Heart right ventricle (tissue), 16 donors: ENCODE measurements at places on chromosomes 12 and 14. TPM values are rescaled to one million over a fixed set of nuclear protein-coding genes. Genes with fewer than 3 reads are reported as not detected.
A peak's percentile ranks its signal among the peaks of the same experiment; 100 is the strongest.

TAS2R9 gene
- not detected for polyA plus RNA-seq

DNA sequence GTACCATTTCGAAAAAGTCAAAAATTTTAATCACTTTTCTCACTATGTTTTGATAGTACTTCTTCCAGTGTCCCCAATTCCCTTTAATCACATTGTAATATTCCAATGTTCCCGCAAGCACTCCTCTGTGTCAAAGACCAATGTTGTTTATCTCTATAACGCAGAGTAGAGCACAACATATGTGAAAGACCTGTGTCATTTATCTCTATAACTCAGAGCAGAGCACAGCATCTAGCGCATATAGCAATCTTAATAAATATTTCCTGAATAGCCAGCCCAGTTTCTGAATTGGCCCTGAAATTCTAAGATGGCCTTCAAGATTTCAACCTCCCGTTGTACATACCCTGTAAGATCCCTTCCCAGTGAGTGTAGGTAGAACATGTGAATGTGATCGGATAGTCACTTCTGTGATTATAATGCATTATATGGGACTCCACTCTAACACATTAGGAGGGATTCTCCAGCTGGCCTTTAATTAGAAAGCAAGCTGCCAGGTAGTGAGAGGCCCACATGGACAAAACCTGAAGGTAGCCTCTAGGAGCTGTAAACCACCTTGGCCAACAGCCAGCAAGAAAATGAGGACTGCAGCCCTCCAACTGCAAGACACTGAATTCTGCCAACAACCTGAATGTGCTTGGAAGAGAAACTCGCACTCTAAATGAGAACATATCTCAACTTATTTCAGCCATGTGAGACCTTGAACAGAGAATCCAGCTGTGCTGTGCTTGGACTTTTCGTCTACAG, 238.8 kb upstream of the SYT10 start:
- DNase-seq: no peak

TAS2R8 gene
- not detected for polyA plus RNA-seq

MFAP5 gene
- 25.8 TPM for polyA plus RNA-seq

DNA sequence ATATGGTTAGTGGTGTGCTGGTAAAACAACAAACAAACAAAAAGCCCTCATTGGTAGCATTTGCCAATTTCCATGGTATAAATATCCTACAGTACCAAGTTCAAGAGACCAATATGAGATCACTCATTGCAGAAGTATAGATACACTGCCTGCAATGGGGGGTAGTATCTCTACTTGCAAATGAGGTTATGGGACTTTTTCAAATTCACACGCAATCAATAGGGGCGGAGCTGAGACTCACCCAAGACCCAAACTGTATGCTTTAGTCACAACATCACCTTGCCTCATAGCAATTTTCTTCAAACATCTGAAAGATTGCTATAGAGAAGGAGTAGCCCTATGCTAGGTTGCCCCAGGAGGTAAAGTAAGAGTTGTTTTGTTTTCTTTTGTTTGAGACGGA, 93.7 kb downstream of the VCPKMT start:
- DNase-seq: no peak

- DNase-seq: no peak
Observed at GRCh38 chr14:101599234-101599885, 38.1 kb downstream of the DIO3 start.

IFNG gene
- polyA plus RNA-seq: not detected

GRCh38 chr14:52473557-52473956, 78.7 kb downstream of the TXNDC16 start:
- no peak for DNase-seq

DNA sequence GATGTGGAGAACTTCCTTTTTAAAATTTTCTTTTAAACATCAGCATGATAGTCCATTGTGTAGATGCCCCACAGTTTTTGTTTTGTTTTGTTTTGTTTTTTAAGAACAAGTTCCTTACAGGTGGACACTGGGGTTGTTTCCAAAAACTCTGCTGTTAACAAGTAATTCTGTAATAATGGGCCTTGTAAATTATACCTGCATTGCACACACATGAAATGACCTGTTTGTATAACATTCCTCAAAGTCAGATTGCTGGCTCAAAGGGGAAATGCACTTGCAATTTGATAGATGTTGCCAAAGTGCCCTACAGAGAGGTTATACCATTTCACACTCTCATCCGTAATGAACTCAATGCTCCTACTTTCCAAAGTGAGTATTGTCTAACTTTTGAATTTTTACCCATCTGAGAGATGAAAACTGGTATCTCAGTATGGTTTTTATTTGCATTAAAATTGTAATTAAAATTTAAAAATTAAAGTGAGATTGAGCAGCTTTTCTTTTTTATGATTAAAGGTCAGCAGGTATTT, 89.2 kb downstream of the SPPL3 start:
- DNase-seq: no peak

CCDC60 gene
- polyA plus RNA-seq: not detected

DNA sequence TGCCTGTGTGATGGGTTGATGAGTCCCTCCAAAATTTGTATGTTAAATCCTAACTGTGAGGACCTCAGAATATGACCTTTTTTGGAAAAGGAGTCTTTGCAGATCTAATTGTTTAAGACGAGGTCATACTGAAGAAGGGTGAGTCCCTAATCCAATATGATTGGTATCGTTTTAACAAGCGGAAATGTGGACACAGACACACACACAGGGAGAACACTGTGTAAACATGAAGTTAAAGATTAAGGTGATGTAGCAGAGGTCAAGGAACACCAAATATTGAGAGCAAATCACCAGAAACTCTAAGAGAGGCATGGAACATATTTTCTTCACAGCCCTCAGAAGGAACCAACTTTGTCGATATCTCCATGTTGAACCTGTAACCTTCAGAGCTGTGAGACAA, 1106.7 kb downstream of the SLC6A15 start:
- DNase-seq: no peak

DNA sequence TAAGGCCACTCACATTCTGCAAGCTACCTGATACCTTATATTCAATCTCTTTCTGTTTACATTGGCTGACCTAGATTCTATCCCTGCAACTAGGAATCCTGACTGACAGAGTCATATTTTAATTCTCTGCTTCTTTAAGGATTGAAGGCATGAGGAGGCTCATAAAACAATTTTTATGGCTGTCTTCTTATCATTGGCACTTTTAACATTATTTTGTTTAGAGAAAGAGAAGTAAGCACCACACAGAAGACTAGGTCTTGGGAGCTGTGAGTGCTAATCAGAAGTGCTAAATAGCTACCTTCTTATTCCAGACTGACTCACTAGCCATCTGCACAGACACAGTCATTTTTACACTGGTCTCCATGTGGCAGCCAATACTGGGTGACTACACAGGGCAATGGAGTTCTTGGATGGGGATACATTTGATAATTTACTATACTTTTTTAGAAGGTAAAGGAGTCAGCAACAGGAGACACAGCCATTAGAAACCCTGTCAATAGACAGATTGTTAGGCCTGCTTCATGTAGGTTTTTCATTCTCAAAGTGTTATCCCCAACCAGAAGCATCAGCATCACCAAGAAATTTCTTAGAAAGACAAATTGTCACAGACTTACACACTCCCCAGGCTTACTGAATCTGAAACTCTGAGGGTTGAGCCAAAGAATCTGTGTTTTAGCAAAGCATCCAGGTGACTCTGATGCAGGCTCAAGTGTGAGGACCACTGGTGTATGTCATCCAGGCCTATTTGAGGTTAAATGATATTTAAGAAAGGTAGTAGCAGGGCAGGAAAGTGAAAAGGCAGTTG, 214.1 kb downstream of the DUSP6 start:
- DNase-seq: no peak

PPP1R1A gene
- 46.6 TPM for polyA plus RNA-seq

DNA sequence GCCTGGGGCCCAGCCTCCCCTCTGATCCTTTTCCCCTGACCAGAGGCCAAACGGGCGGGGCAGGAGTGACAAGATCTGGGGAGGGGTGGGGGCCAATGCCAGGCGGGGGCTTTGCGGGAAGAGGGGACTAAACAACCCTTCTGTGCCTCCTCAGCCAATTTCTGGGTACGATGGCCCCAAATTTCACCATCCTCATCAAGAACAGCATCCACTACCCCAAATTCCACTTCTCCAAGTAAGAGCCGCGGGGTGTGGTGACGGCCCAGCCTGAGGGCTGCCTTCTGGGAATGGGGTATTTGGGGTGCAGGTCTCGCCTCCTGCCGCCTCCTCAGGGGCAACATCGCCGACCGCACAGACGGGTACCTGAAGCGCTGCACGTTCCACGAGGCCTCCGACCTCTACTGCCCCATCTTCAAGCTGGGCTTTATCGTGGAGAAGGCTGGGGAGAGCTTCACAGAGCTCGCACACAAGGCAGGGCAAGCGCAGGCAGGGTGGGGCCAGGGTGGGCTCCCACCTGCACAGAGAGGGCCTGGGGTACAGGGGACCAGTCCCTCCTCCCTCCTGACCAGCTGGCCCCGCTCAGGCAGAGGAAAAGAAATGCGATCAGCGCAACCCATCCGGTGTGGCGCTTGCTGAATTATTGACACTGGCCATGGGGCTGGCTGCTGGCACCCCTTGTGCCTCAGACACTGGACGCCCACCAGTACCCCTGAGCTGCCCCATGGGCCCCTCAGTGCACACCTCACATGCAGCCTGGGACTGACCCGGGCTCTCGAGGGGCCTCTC, 1.7 kb downstream of the P2RX2 start:
- no peak for DNase-seq

BEGAIN gene
- 0.20 TPM for polyA plus RNA-seq

DNA sequence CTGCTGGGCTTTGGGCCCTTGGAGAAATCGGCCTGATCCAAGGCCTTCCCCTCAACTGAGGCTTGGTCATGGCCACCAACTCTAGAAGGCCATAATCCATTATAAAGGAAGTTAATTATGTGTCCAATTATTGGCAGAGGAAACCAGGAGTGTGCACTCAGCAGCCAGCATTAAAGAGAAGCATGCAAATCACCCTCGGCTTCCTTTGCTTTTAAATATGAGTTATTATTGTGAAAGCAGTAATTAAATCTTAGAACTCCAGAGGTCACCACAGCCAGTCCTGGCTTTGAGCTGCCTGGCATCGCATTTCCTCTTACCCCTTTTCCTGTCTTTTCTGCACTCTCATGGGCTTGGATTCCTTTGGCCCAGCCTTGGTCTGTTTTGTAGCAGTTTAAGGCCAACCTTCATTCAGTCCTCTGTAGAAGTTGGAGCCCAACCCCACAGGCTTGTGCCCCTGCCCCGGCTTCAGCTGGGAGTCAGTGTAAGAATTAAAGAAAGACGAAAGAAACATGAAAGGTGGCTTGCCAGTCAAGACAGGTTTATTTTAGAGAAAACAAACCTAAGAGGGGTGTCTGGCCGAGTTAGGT, 14.7 kb upstream of the KRT86 start:
- DNase-seq: no peak

SLC10A1 gene
- polyA plus RNA-seq: not detected

DNA sequence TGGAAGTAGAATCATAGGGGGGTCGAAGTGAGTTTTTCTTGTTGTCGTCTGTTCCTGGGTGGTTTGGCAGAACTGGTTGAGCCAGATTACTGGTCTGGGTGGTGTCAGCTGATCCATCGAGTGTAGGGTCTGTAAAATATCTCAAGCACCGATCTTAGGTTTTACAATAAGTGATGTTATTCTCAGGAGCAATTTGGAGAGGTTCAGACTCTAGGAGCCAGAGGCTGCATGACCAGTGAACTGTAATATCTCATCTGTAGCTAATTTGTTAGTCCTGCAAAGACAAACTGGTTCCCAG, 9.7 kb upstream of the SERPINA1 start:
- no peak for DNase-seq

ZNF641 gene
- 3.6 TPM for polyA plus RNA-seq

GRCh38 chr14:84483072-84483420, 1046.9 kb upstream of the FLRT2 start:
- DNase-seq: no peak

GRCh38 chr12:116382686-116383530, 105.4 kb upstream of the MED13L start:
- DNase-seq: peak; percentile 62

- DNase-seq: no peak
Observed at GRCh38 chr14:100531152-100532121, 55.8 kb downstream of the BEGAIN start.

DNA sequence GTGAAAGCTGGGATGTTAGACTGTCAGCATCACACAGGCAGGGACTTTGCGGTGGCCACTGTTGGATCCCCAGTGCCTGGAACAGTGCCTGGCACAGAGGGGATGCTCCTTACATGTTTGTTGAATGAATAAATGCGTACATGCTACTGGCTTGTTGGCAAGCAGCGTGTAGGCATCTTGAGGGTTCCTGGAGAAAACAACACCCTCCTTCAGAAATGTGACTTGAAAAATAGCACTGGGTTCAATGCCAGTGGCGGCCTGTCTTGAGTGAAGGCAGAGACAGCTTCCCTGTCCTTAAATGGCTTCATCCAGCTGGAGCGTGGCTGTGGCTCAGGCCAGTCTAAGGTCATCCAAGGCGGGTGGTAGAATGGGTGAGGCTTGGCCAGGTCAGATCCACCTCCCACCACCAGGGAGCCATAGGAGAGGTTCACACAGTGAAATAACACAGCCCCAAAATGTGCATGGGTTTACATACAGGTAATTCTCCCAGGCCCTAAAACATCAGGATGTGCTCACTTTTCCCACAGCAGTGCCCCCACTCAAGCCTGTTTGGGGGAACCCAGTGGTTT, 171.4 kb downstream of the PHETA1 start:
- no peak for DNase-seq

PRMT5 gene
- 7.8 TPM for polyA plus RNA-seq

TXNDC16 gene
- 1.2 TPM for polyA plus RNA-seq

GRCh38 chr12:76310110-76310509, 38.1 kb downstream of the BBS10 start:
- DNase-seq: no peak

GRCh38 chr12:118330421-118331018, 42.2 kb downstream of the TAOK3 start:
- DNase-seq: no peak

LRRIQ1 gene
- polyA plus RNA-seq: 0.16 TPM

GRCh38 chr12:6825398-6826124, 2.6 kb upstream of the P3H3 start:
- DNase-seq: peak; percentile 87

- no peak for DNase-seq
Observed at GRCh38 chr12:51969643-51970042, 18.1 kb downstream of the ACVR1B start.

DNA sequence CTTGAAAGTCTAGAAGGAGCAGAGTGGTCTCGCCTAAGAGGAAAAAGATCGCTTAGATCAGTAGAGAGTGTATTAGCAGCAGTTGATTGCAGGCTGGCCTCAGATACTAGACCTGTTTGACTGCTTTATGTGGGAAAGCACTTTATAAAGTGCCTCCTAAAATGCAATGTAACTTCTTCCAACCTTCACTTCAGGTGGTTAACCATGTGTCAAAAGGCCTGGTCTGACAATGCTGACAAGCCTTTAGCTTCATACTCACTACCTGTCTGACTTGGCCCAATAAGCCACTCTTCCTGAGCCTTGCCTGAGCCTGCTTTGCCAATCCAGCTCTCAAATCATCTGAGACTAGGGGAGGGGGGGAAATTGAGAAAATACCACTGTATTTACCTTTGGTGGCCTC, 14.6 kb downstream of the MGAT4C start:
- no peak for DNase-seq

SETD3 gene
- 59.9 TPM for polyA plus RNA-seq

GRCh38 chr12:6950811-6951540, at the start of gene PTPN6:
TSS of gene PTPN6 (plus strand) at chr12:6951356. CDS start at chr12:6951513, 157 bp downstream.
- DNase-seq: no peak

MYF5 gene
- not detected for polyA plus RNA-seq

NUP107 gene
- polyA plus RNA-seq: 9.9 TPM
